Brain pericyte (primary cell): ENCODE measurements at places on chromosomes 3 and 15.

GRCh38 chr3:20246662-20247061, 60.7 kb upstream of the SGO1 start:
- DNase-seq = no peak

GRCh38 chr3:185342459-185343174, 20.3 kb upstream of the MAP3K13 start:
- DNase-seq = no peak

DNA sequence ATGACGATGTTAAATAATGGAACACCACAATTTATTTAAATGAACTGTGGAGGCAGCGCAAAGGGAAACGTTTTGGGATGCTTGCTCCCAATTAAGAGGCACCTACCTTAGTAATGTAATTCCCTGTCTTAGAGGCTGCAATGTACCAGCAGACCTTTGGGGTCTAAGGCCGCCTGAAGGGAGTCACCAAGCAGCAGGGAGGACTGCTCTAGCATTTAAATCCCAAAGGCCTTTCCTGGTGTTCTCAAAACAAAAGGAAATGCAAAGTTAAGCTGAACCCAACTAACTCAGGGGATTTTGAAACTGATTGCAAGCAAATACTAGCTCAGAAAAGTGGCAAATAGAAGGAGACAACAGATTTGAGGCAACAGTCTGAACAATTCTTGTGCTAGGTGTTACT, 510.8 kb downstream of the GABRG3 start:
- DNase-seq = no peak

- no peak for DNase-seq
These were observed 682 bp downstream of the ITPKA start for GRCh38 chr15:41494190-41494921.

GRCh38 chr3:101253396-101253795, 67.0 kb downstream of the IMPG2 start:
- no peak for DNase-seq

- DNase-seq = no peak
These were observed 51.5 kb downstream of the CMTM6 start for GRCh38 chr3:32450992-32451659.

DNA sequence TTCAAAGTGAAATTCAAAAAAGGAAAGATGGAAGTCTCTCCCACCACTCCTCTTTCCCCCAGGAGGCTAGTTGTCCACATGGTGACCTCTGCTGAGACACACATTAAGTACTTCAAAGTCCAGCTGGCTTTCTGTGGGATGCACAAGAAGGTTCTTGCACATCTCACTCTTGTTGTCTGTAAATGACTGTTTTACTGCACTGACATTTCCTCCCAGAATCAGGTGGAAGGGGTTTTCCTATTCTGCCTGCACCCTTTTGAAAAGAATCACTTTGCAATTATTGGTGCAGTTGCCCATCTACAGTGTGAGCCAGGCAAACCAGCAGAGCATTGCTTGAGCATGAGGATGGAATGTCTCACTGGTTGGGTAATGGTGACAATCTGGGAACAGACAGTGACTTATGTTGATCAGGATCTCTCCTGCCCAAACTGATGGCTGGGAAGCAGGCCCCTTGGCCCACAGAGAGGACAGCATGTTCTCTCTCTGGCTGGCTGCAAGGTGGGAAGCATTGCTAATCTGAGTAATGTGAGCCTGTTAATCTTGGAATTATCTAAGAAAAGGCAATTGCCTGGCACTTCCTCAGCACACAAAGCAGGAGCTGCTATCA, 347.7 kb upstream of the SATB1 start:
- no peak for DNase-seq

GRCh38 chr3:55097441-55097840, 169.6 kb upstream of the LRTM1 start:
- DNase-seq = no peak

DNA sequence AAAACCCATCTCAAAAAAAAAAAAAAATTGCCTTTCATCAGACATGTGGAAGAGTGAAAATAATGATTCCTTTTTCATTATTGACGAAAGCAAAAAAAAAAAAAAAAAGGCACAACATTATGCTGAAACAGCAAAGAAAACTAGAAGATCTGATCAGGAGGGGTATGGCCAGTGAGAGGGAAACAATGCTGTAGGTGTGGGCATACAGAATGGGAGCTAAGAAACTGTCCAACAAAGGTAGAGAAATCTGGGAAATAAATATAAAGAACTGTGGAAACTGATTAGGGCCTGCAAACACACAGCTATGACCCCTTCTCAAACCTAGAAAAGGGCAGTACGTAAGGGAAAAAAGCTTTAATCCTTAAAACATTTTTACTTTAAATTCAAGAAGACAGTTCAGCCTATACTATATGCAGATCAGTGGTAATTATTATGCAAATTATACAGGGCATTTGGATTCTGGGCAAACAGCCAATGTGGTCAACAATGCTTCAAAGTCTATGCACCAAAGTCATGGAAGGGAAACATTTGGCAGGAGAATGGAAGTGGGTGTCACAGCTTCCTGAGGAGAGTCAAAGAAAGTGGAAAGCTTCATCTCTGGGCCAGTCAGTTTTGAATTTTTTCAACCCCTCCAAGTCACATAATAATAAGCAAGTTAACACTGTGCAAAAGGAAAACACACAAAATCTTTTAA, 68.3 kb upstream of the SLC12A8 start:
- DNase-seq = no peak

DNA sequence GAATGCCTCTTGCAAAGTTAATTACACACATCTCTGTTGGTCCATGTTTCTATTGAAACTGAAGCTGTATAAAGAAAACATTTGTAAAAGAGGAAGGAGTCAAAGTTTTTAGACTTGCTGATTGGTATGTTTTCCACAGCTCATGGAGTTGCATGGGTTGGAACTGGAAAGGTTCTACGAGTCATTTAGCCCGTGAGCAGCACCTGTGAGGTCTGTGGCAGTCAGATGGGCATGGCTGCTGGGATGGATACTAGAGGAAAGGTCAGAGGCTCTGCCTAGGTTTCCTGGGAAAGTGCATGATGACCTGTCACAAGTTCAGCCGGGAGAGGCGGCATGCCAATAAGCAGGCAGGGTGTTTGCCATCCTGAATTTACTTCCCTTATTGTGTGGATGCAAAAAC, 155.4 kb downstream of the CACNA1D start:
- DNase-seq = no peak

GRCh38 chr3:13249664-13250390, 170.3 kb downstream of the NUP210 start:
- no peak for DNase-seq

- no peak for DNase-seq
These were observed 79.9 kb upstream of the PEX5L start for GRCh38 chr3:180116658-180117057.

DNA sequence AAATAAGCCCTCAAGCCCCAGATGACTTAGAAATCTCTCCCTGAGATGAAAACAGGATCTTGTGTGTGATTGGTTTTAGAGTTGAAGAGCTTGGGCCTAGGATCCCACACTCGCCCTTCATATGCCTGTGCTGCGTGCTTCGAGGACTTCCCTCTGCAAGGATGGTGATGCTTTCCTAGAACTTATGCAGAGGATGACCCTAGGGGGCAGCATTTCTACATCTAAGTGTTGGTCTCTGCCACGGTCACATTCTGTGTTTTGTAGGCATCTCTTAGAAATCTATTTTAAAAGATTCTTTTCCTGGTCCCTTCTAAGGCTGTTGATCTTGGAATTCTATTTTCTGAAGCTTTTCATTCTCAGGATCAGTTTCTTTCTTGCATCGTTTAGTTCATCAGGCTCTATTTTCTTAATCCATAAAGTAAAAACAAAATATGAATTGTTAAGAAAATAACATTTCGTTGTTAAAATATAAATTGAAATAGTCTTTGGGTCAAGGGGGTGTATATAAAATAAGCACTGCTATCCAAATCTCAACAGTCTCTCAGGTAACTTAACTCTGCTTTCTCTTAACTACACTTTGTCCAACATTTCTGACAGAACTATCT, 45.7 kb downstream of the WDR76 start:
- DNase-seq = peak; percentile 54

DNA sequence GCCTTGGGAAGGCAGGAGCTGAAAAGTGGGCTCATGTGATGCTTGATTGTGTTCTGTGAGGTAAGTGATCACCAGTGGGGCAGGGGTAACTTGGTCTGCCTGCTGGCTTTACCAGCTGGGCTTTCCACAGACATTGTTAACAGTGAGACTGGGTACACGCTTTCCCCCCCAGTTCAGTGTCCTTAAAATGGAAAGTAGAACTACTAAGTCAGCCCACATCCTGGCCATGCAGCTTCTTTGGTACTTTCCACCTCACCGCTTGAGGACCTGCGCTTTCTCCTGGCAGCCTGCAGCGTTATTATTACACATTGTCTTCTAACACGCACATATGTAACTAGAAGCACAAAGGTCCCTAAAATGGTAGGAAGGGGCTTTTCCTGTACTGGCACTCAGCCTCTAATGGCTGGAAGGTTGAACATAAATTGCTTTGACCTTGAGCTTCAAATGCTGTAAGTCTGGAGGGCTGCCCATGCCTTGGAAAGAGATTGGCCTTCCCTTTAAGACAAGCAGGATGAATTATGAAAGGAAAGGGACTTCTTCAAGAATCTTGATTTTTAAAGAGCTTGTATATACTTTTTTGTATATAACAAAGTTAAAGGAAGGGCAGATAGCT, 216.1 kb upstream of the ROPN1 start:
- no peak for DNase-seq

DNA sequence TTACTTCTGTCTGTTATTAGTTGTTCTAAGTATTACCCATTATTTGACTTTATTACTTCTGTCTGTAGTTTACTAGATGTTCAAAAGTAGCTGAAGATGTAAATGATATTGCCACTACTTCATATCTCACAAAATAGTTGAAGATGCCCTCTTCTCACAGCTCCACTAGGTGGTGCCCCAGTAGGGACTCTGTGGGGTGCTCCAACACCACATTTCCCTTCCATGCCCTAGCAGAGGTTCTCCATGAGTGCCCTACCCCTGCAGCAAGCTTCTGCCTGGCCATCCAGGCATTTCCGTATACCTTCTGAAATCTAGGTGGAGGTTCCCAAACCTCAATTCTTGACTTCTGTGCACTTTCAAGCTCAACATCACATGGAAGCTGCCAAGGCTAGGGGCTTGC, 80.8 kb downstream of the KCNH8 start:
- no peak for DNase-seq

DNA sequence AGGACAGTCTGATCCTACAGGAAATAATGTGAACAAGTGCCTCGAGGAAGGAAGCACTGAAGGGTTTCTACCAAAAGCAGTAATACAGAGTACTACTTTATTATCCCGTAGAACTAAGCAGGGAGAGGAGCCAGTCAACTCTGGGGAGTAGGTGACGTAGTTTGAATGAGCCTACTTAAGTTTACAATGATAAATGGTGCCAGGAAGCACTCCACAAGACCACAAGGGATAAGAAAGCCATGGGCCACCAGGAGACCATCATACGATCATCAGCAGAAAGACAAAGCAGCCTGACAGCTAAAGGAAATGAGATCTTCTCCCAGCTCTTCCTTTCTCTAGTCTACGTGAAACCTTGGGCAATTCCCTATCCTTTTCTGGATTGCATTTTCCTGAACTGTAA, 27.3 kb downstream of the SST start:
- no peak for DNase-seq

GRCh38 chr3:181808053-181808452, 96.3 kb downstream of the SOX2 start:
- DNase-seq = no peak

- no peak for DNase-seq
These were observed 26.1 kb downstream of the TAMM41 start for GRCh38 chr3:11820531-11821041.

GRCh38 chr3:153373606-153374005, 211.6 kb downstream of the RAP2B start:
- DNase-seq = no peak

- DNase-seq = no peak
These were observed 665.5 kb downstream of the GBE1 start for GRCh38 chr3:81095956-81096355.
